ENCODE measurements at places on chromosomes 6 and 20.

DNA sequence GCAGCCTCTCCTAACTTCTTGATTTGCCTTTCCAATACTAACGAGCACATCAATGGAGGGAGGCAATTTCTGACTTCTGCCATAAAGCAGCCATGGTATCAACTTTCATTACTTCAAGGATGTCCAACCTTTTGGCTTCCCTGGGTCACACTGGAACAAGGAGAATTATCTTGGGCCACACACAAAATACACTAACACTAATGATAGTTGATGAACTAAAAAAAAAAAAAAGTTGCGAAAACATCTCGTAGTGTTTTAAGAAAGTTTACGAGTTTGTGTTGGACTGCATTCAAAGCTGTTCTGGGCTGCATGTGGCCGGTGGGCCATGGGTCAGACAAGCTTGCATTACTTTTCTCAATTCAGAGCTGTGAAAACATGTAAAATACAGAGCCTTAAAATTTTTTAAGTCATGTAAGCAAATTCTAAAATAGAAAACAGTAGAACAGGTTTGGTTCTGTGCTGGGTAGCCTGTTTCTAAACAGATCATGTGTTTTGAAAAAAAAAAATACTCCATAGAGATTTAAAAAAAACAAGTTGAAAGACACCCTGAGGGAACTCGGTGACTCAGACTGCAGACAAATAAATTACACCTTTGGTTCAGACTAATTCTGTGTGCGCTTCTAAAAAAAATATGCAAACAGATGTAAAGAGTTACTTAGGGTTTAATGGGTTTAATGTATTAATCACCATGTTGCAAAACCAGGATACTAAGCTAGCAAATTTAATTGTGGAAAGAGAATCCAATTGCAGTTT is 43.6 kb upstream of the SLC22A23 start:
- DNase-seq: no peak

GRCh38 chr20:5402903-5403531 is 86.3 kb upstream of the PROKR2 start:
- no peak for DNase-seq

GRCh38 chr6:56025795-56026194 is 150.4 kb upstream of the BMP5 start:
- no peak for DNase-seq

DNA sequence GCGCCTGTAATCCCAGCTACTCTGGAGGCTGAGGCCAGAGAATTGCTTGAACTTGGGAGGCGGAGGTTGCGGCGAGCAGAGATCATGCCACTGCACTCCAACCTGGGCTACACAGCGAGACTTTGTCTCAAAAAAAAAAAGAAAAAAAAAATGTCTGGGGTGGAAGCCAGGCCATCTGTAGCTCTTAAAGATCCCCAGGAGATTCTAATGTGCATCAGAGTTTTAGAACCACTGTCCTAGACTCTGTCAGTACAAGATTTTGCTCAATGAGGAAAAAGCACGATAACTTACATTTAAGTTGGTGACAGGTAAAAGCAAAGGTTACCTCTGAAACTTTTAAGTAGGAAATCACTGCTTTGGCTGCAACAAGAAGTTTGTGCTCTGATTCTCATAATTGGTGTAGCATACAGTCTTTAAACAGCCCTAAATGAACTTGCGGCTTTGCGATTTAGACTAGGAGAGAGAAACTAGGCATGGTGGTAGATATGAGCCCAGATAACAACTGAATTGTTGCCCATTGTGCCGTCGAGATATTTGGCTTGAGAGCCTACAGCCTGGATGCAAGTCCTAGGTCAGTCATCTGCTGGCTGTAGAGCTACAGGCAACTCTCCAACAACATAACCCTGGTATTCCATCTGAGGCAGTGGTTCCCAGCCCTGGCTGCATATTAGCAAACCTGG is 67.2 kb downstream of the BACH2 start:
- DNase-seq: no peak

- DNase-seq: no peak
These were observed 267.1 kb upstream of the BTBD3 start for GRCh38 chr20:11650566-11650965.

DNA sequence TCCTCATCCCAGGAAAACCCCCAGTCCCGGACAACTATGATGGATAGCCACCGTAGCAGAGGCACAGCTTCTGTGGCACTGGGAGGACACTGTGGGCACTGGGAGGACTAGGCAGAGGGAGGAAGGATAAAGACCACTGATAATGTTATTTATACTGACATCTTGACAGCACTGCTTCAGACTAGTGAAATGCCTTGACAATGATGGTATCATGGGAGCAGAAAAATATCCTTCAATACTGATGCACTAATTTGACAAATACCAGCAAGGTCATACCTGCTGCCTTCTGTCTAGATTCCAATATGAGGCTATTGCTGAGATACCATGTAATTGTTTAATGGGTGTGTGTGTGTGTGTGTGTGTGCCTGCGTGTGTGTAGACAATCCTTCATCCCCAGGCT is 148.6 kb downstream of the PHACTR1 start:
- no peak for DNase-seq

GRCh38 chr6:55666037-55666436 is 87.0 kb upstream of the HMGCLL1 start:
- no peak for DNase-seq

DNA sequence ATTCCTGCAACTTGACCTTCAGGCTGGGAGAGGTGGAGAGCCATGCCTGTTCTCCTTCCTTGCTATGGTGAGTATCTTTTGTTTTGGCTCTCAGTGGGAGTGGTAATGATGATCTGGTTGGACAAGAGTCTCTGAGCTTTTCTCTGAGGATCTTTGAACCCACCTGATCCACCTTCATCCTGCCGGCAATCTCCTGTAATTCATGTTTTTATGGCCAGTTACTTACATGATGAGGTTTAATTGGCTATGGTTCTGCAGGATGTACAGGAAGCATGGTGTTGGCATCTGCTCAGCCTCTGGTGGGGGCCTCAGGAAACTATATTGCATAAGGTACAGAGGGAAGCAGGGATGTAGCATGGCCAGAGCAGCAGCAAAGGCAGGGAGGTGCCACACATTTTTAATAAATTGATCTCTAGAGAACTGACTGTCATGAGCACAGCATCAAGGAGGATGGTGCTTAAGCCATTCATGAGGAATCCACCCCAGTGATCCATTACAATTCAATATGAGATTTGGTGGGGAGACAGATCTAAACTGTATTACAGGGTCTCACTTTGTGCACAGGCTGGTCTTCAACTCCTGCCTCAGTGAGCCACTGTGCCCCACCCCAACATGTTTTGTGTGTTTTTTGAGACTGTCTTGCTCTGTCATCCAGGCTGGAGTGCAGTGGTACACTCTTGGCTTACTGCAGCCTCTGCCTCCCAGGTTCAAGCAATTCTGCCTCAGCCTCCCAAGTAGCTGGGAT is 10.0 kb downstream of the HSPA1B start:
- no peak for DNase-seq

DNA sequence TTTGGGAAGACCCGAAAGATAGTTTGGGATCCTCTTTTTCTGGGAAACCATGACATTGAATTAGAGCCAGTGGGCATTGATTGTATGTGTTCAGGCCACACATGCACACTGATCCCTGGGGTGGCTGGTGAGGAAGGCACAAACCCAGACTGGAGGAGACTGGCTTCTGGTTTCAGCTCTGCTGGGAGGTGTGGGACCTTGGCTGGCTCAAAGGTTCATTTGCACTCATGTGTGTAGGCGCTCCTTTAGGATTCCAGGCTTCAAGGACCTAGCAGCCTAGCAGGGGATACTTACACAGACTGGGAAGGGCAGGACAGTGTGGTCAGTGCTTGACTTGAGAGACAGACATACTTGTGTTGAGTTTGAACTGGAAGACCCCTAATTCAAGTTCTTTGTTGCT is 7.2 kb downstream of the RIN2 start:
- no peak for DNase-seq

DNA sequence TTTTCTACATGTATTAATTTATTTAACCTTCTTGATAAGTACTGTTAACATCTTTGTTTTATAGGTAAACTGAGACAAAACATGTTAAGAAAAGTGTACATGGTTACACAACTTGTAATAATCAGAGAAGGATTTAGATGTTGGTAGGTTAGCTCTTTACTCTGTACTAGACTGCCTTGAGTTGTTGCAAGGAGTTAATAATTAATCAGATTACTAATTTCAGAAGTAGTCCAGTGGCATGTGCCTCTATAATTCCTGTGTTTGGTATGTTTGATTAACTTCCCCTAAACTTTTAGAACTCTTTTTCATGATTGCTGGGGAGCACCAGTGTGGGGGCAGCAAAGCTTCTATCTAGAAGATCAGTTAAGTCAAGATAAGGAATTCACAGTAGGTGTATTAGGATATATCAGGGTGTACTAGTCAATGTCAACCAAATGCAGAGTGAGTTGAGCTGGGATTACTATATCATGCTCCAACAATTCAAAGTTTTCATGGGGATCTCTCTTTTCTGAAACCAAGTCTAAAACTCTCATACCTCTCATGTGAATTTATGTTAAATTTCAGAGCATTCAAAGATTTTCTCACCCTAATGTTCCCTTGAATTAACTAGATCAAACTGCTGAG is 129.7 kb upstream of the AHI1 start:
- DNase-seq: no peak

DNA sequence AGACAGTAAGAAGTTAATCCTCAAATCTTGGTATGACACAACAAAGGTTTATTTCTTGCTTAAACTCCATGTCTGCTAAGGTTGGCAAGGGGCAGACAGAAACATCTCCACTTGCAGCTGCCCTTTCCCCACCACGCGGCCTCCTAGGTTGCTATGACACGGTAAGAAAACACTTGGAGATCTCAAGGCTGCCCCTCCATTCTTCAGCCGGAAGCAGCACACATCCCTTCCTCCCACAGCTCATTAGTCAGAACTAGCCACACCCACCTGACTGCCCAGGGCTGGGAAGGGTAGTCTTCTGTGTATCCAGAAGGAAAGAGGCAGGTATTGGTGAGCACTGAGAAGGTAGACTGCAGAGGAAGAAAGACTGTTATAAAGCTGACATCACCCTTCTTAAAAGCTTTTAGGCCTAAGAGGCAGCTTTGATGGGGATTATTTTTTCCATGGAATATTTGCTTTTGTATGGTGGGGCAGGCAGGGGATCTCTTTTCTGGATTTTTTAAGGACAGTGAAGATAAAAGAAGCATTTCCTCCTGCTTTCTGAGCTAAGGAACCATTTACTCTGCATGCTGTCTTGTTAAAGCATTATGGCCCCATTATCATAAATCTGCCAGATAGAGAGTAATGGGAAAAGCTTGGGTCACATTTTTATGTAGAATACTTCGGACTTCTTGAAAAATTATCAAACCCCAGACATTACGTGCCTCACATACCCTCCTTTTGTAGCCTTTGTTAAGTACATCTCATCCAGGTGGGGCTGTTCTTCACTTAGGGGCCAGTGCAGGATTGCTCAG is 41.6 kb downstream of the MRAP2 start:
- DNase-seq: no peak

DNA sequence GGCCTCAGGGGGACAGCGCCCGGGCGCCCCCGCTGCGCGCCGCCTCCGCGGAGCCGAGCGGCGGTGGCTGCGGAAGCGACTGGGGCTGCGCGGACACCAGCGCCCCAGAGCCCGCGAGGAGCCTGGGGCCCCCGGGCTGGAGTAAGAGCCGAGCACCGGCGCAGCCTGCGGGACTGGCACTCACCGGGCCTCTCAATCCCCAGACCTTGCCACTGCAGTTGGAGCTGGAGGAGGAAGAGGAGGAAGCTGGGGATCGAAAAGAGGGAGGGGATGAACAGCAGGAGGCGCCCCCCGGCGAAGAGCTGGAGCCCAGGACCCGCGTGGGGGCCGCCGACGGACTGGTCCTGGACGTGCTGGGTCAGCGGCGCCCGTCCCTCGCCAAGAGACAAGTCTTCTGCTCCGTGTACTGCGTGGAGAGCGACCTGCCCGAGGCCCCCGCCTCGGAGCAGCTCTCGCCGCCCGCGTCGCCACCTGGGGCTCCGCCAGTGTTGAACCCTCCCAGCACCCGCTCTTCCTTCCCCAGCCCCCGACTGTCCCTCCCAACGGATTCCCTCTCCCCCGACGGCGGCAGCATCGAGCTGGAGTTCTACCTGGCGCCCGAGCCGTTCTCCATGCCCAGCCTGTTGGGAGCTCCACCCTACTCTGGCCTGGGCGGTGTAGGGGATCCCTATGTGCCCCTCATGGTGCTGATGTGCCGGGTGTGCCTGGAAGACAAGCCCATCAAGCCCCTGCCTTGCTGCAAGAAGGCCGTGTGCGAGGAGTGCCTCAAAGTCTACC is 590 bp downstream of the RNF217 start:
- no peak for DNase-seq

Data from CD4-positive, alpha-beta T cell treated with Interleukin-1 beta for 1 hour (primary cell).